Glomerular endothelial cell (primary cell): ENCODE measurements at places on chromosomes 6 and 20.

GRCh38 chr6:4723383-4723782 lies 52.8 kb upstream of the CDYL start:
- DNase-seq = no peak

DNA sequence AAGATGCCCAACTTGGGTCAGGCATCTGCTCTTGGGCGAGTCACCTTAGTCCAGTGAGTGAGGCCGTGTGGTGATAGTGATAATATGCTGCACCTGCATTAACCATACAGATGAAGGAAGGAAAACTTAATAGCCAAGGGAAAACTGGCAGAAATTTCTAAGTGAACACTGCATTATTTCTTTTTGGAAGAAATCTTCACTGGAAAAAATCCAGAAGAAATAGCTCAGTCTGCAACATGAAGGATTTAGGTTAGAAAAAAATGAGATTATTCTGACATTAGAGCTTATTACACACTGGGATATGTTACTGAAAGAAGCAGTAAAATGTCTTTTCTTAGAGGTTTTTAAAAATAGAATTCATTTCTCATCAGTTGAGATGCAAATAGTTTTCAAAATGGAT lies 947.3 kb downstream of the KIF16B start:
- DNase-seq = no peak

DNA sequence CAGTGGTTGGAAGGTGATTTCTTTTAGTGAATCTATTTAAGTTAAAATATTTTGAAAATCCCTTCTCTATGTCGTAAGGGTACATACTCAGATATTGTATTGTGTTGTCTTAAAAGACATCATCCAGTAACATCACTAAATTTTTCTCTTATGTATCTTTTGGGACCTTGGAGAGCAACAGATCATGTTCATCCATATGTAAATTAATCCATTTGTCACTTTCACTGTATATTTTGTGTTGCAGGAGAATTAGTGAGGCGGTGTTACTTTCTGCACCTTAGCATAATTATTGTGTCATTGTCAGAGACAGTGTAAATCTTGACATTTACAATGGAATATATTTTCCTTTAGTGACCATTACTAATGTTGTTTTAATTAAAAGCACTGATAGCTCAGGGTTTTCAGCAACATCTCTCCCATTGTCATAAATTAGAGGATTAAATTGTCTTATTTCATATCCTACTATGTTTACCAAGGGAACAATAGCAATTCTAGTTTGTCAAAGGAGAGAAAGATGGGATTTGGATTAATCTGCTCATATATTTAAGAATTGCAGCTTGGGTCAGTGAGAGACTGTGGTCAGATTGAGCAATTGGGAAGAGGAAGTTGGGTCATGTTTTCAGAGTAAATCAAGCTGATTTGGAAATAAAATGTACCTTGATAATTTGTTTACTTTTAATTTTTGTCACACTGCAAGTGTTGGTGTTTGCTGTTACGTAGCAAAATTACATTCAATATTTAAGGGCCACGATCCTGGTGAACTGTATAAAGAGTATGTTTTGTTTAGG lies 22.7 kb downstream of the DOK5 start:
- no peak for DNase-seq

DNA sequence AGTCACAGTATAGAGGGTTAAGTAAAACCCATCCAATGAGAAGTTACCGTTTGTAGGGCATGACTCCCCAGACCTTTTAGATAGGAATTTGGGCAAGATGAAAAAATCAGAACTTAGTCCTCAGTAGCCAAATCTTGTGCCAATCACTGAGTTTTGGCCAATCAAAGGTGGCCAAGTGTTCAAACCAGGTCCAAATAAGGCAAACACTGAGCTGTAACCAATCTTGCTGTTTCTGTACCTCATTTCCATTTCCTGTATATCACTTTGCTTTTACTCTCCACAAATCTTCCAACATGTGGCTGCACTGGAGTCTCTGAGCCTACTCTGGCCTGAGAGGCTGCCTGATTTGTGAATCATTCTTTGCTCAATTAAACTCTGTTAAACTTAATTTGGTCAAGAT lies 81.8 kb upstream of the GPR6 start:
- DNase-seq = no peak

GRCh38 chr6:126134491-126134890 lies 148.2 kb downstream of the TRMT11 start:
- DNase-seq = no peak

- DNase-seq = no peak
These were observed 202.1 kb upstream of the PRDM1 start for GRCh38 chr6:105884011-105884410.

DNA sequence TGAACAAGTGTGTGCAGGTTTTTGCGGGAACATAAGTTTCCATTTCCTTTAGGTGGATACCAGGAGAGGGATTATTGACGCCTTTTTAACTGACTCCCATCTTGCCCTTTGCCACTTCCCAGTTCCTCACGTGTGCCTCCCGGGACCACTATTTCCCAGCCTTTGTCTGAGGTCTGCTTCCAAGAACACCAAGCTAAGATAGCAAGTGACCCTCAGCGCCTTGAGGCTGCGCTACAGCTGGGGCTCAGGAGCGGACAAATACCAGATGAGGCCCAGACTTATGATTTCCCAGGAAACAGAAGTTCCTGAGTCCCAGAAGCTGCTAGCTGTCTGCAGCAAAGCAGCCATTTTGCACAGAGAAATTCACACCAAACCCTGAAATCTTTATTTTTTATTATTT lies 216.7 kb downstream of the SYNDIG1 start:
- no peak for DNase-seq

- no peak for DNase-seq
These were observed 66.6 kb upstream of the CTNNBL1 start for GRCh38 chr20:37627060-37627766.

DNA sequence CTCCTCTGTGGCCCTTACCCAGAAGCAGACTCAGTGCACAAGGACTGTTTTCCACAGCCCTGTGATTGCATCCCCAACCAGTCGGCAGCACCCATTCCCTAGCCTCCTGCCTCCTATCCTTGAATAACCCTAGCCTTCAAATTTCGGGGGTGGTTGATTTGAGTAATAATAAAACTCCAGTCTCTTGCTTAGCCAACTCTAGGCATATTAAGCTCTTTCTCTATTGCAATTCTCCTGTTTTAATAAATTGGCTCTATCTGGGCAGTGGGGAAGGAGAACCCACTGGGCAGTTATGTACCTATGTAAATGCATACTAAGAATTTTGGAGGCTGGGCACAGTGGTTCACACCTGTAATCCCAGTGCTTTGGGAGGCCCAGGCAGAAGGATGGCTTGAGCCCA lies 70.6 kb upstream of the ZMYND8 start:
- no peak for DNase-seq

- no peak for DNase-seq
These were observed 71.4 kb upstream of the MAFB start for GRCh38 chr20:40760399-40760798.

DNA sequence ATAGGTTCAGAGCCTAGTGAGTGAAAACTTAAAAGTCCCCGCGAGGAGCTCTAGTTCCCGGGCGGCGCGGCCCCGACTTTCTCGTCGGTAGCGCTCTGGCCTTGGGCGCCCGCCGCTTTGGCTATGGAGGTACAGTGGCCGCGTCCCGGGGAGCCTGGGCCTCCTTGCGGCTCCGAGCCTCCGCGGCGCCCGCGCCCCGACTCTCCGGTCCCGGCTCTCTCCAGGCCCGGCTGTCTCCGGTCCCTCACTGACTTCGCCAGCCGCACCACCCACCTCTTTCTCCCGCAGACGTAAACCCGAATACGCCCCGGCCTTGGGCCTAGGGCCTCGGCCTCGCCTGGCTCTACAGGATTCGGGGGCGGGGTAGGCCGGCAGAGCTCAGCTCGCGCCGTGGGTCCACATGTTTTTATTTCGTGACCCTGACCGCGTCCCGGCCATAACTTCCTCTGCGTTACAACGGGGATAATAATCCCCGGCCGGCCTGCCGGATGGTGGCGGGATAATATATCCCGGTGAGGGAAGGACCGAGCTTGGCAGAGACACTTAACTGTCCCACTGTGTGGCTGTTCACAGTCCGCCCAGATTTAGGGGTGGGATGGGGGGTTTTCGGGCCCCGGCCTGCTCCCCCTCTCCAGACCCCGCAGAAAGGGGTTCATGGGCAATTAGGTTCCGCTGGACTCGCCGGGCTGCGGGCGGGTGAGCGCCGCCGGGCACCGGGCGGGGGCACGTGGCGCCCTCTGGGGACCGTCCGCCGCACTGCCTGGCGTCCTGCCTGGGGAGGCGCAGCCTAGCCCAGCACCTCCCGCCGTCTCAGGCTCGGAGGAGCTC lies 10.0 kb upstream of the TBX18 start:
- DNase-seq = no peak

- no peak for DNase-seq
These were observed 471.7 kb downstream of the CDKAL1 start for GRCh38 chr6:21005816-21006570.

DNA sequence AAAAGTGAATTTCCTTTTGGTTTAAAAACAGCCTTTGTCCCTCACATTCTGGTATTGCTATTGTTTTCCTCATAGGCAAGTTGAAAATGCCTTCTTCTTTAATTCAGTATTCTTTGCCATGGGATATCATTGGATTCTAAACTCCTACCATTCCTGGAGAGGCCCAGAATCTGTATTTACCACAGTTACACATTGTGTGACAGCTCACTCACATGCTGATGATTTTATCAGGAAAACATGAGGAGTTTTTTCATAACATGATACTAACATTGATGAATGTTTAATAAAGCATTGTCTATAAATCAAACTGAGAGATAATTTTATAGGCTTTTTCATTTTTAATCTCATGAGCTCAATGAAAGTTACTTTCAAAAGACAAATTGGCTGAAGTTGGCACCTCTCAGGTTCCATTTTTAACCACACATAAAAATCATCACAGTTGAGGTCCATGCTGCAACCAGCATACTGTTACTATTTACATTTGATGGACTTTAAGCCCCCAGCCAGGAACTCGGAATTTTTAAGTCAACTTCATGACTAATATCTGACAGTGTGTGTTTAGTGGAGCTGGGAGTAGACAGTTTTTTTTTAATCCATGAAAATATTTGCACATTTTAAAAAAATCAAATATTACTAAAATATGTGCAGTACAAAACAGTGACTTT lies 82.8 kb downstream of the FAM83B start:
- DNase-seq = no peak

DNA sequence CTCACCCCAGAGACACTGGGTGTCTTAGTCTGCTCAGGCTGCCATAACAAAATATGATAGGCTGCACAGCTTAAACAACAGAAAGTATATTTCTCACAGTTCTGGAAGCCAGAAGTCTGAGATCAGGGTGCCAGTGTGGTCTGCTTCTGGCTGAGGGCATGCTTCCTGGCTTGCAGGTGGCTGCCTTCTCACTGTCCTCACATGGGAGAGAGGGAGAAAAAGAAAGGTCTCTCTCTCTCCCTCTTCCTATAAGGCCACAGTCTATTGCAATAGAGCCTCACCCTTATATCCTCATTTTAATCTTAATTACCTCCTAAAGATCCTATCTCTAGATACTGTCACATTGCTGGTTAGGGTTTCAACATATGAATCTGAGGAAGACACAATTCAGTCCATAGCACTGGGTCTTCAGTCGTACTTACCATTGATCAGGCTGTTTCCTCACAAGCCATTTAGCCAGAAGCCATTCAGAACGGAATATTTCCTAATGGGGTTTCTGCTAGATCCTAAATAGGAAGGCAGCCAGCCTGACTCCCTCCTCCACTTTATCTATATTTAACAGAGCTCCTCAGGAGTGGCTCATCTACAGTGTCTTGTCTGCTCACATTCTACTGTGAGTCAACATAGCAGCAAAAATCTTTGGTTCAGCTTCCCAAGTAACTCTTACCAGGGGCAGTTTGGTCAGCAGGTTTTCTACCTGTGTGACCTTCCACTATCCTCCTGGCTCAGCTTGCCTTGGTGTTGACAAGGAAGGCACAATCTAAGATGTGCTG lies 42.2 kb downstream of the CD164 start:
- DNase-seq = no peak

DNA sequence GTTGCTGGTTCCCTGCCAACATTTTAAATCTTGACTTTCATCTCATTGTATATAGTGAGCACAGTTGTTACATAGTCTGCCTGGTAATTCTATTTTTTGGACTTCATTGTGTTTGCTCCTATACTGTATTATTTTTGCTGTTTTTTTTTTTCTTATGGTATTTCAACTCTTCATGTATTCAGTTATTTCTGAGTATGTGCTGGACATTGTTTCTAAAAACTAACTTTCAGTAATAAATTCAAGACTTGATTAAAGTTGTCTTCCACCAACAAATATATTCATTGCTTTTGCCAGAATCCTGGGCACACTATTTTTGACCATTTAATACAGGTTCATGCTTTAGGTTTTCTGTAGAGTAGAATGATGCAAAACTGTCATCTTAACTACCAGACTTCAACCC lies 698.3 kb downstream of the MAFB start:
- DNase-seq = no peak

- no peak for DNase-seq
These were observed 138.1 kb upstream of the PTPN1 start for GRCh38 chr20:50371878-50372769.

DNA sequence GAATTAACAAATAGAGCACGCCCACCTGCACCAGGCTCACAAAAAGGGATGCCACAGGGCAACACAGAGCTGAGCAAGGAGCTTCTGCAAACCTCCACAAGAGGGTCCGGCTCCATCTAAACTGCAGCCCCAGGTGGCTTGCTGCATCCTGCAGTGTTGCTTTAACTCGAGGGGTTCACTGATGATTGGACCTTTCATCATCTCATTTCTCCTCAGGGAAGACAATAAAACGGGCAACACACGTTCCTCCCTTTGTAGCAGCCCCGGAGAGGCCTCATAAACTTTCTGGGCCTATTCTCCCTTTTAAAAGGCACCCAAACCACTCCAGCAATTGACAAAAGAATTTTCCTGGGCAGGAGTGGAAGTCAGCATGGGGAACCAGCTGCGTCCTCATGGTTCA lies 161.5 kb upstream of the CDH4 start:
- DNase-seq = no peak

- no peak for DNase-seq
These were observed 43.2 kb upstream of the OSTM1 start for GRCh38 chr6:108117427-108118358.

DNA sequence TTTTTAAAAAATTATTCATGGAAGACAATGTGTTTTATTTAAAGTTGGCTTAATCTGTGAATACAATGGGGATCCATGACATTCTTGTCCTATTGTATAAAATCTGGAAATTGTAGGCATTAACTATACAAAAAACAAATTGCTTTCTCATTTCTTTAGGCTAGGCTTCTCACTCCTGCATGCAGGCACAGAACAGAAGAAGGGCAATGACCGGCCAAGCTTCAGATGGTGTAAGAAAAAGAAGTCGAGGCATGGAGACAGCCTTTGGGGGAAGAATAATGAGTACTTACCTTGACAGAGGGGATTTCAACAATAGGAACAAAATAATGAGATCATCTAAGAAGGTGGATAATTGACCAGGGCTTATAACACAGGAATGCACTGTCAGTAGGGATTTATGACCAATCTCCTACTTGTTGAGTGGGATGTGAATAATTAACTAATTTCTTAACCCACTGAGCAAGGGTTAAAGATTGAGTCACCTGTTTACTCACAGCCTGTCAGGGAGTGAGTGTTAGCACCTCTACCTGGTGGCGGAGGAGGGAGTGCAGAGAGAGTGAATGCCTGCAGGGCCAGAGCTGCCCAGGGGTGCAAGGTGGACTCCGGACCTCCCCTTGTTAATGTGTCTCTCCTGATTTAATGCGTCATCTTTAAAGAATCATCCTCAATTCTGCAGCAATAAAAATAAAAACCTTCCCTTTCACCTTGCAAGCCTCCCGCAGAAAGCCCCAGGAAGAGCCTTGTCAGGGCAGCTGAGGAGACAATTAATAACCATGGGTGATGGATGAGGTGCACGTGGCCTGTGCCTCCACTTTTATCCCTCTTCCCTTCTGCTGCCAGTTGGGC lies 3.9 kb downstream of the SLC22A2 start:
- DNase-seq = no peak

GRCh38 chr20:43508604-43509040 lies 1.1 kb downstream of the L3MBTL1 start:
- no peak for DNase-seq
